ENCODE measurements at places on chromosomes 3 and 15.

GRCh38 chr15:85986116-85986515 lies 93.6 kb upstream of the AGBL1 start:
- DNase-seq = no peak

DNA sequence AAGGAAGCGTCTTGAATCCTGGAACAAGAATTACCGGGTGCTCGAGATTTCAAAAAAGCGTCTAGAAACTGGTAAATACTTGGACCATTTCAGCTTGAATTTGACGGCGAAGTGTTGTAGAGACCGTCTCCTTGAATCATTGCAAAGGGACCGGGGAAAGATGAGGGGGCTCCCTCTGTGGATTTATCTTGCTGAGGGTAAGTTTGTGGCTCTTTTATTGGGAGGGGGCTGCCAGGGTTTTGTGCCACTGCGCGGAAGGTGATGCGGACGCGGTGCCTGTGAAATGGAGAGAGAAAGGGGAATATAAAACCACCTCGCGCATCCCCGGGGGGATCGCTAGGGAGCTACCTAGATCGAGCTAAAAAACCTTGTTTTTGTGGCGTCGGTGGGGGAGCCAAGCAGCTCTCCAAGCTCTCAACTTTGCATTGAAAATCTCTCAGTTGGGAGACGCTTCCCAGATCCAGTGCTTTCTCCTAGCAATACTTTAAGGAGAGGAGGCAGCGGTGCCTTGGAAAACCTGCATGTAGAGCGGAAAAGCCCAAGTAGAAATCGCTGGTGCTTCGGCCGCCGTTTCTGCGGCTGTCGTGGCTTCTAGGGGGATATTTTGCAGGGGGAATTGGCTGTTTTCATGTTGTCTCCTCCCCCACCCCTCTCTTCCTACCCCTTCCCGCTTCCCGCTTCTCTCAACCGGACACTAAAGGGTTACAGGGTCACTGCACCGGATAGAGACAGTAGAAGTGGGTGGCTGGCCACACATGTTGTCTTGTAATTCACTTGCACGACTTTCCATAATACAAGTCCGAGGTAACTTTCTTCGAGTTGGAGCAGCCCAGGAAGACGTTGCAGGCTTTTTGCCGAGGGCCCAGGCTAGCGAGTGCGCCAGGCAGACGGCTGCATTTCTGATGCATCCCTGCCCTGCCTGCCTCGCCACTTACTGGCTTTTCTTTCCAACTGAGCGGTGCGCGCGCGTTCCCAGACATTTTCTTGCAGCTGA lies 187.6 kb downstream of the NLGN1 start:
- DNase-seq = peak; percentile 35

DNA sequence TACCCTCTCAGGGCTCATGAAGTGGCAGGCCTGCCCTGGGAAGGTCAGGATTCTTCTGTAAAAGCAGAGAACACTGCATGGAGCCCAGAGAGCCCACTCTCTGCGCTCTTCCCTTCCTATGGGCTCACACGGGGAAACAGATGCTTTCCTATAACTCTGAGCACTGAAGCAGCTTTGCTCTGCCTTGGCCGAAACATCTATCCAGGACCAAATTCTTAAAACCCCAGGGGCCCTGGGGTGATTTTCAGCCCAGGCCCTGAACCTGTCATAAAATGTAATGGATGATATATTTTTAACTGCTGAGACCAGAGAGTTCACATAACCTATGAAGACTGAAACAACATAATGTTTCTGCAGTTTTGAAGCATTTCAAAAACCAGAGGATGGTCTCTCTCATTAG lies 249.9 kb upstream of the CTDSPL start:
- DNase-seq = no peak

DNA sequence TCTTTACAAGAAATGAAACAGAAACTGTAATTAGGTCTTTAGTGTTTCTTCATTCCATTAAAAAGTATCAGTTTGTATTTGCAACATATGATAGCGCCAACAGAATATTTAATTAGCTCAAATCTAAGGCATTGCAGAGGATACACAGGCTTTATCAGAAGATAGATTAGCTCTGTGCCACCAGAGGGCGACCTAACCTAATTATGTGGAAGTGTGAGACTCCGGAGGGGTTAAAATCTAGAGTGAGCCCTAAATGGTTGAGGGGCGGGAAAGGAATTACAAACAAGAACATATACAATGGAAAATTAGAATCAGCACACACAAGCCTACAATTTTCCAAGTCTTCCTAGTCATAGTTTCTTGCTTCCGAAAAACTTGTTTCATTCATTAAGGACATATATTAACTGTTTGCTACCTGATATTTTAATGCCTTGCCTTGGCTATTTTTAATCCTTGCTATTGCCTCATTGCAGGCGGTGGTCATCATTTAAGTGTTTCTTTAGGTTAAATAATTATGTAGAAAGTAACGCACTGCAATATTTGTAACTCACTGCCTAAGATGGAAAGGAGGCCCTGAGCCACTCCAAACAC lies 18.0 kb upstream of the RYR3 start:
- peak; percentile 35 for DNase-seq

DNA sequence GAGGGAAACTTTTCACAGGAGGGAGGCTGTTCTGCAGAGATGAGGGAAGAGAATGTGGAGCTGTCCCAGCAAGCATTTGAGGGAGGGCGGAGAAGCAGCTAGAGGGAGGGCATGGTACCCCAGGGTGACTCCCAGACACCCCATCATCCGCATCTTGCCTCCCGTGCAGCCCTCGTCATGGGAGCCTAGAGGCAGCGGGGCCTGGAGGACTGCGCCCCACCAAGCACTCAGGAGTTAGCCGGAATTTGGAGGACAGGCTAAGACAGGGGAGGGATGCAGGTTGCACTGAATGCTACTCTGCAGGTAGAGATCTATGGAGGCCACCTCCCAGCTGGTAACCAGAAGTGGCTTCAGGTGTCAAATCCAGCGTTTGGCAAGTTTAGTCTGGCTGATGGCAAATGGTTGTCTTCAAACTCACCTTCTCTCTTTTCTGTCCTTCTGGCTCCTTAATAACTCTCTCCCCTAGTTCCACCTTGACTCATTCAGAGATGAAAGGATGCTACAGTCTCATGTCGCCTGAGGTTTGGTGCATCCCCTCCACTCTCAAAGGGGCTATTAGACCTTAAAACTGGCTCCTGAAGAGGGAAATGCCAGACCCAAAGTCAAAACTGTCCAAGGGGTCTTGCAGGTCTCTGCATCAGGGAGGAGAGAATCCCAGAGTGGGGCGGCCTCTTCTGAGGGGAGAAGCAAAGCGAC lies 155.9 kb upstream of the TLE3 start:
- no peak for DNase-seq

DNA sequence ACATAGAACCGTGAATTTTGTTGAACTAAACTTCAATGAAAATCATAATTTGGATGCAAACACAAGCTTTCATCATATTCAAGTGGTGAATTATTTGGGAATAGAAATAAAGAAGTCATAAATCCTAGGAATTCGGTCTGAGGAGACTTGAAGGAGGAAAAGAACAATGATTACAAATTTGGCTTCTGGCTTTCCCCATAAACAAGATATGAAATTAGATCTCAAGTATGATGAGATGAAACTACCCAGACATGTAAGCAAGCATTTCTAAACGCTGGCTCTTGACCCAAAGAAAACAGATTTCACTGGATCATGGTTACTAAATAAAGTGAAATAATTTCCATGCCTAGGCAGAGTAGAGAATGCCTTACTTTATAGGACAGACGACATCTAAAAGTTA lies 146.9 kb upstream of the LRTM1 start:
- DNase-seq = no peak
